HEK293T (cell line): ENCODE measurements at places on chromosomes 6 and 20.

GRCh38 chr20:19330731-19331130 lies 118.3 kb downstream of the SLC24A3 start:
- DNase-seq: no peak

- DNase-seq: no peak
Observed at GRCh38 chr20:61975407-61976129, 90.1 kb downstream of the TAF4 start.

DNA sequence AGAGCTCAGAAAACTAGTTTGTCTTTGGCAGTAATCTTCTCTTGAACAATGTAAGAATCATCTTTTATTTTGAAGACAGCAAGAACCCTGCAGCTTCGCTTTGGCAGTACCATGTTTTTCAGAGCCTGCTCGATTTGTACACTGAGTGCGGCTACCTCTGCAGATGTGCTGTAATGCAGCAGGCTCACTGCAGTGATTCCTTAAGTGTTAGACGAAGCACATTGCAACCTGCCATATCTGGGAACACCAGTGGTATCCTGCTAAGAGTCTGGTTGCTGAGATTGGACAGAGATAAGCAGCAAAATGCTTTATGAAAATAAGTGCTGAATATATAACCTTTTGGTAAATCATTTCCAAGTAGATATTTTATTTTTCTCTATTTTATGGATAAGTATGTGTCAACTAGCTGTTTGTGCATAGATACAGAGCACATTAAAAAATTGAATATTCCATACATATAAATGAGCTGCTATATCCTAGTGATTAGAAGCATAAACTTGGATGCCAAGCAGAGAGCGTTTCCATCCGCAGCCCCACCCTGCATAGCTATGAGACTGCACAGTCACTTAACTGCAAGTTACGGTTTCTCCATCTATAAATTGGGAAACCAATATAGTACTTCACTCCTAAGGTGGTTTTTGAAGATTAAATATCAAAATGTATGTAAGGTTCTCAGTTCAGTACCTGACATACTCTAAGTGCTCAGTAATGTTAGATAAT lies 328.3 kb downstream of the FARS2 start:
- DNase-seq: no peak

- DNase-seq: no peak
Observed at GRCh38 chr20:62787321-62787720, 9.0 kb upstream of the MRGBP start.

- DNase-seq: no peak
Observed at GRCh38 chr20:38569747-38570525, 11.1 kb upstream of the ADIG start.

DNA sequence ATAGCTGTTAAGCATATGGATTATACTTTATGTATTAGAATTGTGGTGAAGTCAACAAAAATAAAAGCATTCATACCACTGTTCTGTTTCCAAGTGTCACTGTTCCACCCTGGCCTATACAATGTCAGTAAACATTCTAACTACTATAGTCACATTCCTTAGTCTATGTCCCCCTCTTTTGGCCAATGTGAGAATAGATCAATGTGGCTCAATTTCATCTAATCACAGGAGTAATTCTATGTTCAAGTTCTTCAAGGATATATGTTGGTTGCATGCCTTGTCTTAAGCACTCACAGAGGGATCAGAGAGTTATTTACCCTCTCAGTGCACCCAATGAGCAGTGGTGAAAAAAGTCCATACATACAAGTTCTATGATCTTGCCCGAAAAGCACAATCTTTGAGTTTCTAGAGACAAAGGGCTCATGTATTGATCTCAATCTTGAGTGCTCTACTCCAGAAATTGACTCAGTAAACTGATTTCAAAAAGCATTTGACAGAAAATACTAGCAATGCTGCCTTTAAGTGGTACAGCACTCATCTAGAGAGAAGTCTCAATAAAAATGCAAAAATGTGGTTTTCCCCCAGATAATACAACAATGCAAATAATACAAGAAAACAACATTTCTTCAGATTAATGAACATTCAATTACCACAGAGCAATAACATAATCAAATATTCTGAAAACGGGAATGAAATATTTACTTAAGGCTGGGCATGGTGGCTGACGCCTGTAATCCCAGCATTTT lies 16.5 kb downstream of the SMLR1 start:
- DNase-seq: peak; percentile 42

DNA sequence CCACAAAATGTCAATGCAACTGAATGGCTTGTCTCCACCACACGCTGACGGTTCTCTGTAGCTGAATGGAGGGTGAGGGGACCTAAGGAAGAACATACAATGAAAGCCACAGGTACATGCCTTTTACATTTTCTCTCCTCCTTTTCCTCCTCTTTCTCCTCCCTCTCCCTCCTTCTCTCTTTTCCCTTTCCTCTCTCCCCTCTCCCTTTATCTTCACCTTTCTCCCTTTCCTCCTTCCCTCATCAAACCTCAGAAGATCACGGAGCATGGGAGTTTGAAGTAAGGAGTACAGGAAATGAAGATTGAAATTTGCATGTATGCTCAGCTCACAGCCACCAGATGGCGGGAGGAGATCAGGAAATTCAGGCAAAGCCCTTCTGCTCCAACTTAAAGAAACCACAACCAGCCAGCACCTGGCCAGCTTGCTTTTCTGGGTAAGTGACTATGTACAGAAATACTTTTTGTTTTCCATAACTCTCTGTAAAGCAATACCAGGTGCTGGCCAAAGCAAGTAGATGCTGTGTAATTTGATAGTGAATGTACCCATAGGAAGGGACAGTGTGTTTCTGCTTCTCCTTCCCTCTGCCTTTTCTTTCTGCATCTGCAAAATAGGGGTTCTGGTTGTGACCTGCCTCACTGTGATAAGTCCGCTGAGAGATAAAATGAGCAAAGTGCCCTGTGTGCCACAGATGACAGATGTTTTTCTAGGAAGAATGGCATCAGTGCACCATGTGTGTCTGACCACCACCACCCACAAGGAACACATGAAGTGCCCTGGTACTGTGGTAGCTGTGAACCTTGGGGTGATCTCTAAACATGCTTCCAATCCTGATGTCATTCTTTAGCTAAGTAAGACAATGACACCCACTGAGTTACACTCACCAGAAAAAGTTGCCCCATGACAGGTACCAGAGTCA lies 18.6 kb upstream of the FOXO3 start:
- peak; percentile 72 for DNase-seq

- no peak for DNase-seq
Observed at GRCh38 chr20:16316513-16316912, 256.7 kb downstream of the KIF16B start.

DNA sequence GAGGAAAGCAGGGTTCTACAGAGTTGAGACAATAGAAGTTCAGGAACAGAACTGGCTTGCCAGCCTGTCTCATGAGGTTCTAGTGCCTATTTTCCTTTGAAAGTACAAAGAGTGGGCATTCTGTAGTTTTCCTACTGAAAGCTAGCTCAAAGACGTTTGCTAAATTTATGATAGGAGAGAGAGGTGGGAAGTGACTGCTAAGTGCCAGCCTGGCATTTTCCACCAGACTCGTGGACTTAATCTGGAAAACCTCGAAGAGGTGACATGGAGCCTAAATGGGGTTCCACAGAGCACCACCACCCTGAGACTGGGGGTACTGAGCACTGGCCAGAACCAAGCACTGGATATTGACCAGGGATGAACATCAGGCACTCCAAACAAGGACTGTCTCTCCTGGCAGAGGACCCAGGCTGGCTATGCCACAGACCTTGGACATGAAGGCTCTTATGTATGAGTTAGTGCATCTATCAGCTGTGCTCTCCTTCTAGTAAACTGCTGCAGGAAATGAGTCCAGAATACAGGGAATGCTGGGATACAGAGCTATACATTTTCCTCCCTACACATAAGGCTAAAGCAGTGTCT lies 7.1 kb downstream of the PEX6 start:
- DNase-seq: no peak
